ENCODE measurements at places on chromosomes 6 and 20. TPM values are rescaled to one million over a fixed set of nuclear protein-coding genes. Genes with fewer than 3 reads are reported as not detected.
A peak's percentile ranks its signal among the peaks of the same experiment; 100 is the strongest.

DNA sequence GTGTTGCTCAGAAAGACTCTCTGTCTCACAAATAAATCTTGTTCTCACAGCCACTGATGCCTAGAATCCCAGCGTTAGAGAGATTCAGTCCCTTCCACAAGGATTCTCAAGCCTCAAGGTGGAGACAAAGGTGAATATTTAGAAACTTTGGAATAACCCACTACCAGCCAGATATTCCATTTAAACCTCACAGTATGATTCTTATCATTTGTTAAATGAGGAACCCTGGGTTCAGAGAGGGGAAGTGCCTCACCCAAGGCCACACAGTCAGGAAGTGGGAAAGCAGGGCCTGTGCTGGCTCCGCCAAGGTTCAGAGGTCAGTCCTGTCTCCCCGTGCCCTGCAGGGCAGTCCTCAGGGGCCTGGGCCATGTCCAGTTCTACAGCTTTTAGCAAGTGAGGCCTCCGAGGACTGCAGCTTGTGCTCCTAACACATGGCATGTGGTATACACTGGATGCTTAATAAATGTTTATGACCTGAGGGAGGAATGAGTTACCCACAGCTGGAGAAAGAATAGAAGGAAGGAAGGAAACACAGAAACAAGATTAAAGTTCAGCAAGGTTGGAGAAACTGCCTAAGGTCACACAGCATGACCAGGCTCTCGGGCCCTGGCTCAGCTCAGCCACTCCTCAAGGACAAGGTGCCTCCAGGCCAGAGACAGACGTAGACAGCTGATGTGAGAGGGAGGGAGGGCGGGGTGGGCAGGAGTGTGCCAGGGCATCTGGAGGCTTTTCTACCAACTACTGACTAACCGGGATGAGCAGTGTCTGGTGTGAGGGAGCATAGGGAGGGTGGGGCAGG, 3.9 kb upstream of the TGM2 start:
- DNase-seq: peak; percentile 40

DNA sequence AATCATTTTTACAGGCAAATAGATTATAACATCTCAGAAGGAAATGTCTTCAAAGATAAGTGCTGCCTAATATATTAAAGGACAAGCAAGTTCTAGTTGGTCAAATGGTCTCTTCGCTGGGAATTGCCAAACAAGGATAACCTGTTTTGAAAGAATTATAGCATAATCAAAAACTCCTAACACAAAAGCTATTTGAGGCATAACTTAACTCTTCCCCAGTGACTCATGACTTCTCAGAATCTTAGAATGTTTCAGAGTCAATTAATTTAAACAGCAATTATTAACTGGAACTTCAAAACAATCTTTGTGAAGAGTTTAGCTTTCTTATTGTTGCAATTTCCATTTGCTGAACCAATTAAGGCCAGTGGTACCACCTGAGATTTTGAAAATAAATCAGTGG, 126.6 kb downstream of the MTFR2 start:
- DNase-seq: no peak

- no peak for DNase-seq
Observed at GRCh38 chr20:19648024-19648423, 110.0 kb upstream of the RIN2 start.

DNA sequence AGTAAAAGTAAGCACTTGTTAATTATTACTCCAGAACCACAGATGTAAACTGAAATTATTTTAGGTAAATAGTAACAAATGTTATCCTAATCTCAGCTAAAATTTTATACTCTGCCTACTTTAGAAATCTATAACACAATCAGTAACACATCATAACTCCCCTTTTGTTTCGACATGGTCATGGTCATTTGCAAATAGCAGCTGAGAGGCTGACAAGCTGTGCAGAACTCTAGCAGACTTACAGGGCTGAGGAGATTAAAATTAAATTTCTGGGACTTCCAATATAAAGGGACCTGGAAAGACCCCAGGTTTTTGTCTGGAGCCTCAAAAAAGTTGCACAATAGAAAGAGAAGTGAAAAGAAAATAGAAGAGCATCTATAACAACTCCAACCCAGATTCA, 88.8 kb downstream of the PRL start:
- no peak for DNase-seq

DNA sequence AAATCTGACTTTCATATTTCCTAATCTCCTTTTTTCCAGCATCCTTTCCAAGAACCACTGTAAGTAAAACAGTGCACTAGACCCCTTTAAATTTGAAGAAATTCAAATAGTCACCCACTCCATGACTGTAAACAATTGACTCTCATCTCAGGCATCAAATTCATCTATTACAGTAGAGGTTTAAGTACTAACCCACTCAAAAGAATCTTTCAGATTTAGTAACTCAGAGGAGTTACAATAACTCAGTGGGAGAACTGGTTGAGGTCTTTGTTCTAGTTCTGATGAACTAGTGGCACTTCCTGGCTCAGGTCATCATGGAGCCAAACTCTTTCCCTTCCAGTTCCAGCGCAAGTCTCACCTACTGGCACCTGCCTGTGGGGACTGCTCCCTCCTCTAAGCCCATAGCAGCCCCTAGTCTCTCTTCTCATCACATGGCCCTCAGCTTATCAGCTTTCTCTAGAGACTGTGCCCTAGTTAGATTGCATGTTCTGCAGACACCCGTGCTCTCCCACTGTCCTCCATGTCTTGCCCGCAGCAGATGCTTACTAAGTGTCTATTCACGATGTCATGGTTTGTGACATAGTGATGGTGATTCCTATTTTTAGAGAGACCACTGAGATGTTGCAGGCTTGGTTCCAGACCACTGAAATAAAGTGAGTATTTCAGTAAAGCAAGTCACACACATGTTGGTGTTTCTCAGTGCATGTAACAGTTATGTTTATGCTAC, 196.2 kb downstream of the TBC1D7 start:
- DNase-seq: no peak

DNA sequence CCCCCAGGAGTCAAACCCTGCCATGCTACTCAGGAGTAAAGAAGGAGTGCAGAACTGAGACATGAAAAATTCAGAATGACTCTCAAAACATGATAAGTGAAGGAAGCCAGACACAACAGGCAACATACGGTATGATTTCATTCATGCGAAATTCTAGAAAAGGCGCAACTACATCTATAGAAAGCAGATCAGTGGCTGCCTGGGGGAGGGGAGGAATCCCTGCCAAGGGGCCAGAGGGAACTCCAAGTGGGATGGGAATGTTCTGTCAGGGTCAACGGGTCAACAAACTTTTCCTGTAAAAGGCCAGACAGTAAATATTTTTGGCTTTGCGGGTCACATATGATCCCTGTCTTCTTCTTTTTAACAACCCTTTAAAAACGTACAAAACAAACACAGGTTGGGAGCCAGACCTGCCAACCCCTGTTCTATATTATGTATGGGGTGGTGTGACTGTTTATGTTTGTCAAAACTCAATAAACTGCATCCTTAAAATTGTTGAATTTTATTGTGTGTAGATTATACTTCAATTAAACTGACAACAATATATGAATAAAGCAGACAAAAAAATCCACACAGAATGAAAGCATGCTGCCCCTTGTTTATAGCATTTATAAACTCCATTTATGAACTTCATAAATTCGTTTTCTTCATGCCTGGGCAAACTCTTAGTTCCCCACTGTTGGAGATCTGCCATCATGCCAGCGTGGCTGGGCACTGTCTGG, 56.6 kb upstream of the TRAF3IP2 start:
- DNase-seq: no peak

DNA sequence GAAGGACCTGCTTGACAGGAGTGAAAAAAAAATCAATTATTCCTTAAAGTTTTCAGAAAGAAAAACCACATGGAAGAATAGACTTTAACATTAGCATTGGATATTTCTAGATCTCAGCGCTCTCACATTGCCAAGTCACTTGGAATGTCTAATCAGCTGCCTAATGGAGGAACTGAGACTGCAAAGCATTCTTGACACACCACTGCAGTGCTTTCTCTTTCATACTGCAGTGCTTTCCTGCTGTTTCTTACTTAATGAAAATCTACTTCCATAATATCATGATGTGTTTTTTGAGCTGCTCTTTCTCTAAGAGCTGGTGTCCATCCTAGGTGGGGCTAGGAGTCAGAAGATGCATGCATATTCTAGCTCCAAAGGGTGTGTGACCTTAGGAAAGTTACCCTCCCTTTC, 20.4 kb upstream of the MCM3 start:
- DNase-seq: no peak

DNA sequence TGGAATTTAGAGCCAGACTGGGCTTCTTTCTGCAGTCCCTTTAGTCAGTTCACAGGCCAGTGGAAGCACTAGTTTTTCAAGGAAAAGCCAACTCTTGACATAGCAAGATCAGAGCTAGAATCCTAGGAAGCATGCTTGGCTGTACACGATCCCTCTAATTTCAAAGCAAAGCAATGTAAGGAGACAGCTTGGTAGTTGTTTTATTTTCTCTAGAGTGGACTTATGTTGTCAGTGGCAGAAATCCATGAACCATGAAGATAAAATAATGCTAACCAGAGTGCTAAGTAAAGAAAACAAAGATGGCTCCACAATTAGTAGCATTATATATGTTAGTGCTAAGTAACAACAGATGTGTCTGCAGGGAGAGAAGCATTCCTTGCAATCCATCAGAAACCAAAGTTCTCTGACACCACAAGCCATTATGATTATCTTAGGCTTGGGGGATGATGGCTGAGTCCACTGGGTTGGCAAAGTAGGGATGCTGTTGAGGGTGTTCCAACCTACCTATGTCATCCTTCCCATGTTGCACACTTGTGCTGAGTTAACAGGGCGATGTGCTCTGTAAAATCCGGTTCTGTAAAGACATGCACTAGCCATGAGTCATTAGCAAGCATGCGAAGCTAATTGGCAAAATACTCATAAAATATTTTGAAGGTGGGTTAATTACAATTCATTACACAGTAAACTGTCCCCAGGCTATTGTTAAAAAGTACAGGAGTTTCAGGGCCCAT, 115.2 kb downstream of the BMP2 start:
- DNase-seq: no peak

DNA sequence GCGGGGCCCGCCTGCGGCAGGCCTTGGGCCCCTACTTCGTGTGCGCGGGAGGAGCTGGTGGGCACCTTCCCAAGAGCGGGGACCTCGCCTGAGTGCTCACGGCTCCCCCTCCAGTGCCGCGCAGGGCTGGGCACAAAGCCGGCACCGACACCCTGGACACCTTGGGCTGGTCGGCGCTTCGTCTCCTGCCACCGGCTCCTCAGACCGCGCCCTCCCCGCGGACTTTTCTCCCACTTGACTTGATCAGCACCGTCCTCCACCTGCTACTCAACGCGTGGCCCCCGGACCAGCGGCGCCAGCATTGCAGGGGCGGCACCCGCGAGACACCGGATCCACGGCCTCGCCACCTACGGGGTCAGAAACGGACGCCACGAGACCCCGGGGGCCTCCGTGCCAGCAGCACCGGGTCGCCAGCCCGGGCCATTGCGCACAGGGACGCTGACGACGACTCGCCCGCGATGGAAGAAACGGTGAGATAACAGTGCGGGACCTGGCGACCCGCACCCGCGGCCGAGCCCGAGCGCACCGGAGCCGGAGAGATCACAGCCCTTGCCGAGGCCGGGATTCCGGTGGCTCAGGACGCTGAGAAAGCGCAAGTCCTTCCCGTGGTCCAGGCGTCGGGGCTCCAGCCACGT, 154.2 kb downstream of the DLL1 start:
- no peak for DNase-seq

- no peak for DNase-seq
Observed at GRCh38 chr20:50565871-50566270, 55.7 kb downstream of the PTPN1 start.

- DNase-seq: no peak
Observed at GRCh38 chr20:6066582-6066981, 12.7 kb upstream of the LRRN4 start.

- DNase-seq: no peak
Observed at GRCh38 chr6:16371401-16371800, 133.0 kb downstream of the GMPR start.

GRCh38 chr20:39117491-39117890, 155.3 kb downstream of the DHX35 start:
- DNase-seq: no peak

Gene TFAP2C
- 0.49 TPM for total RNA-seq

Gene JAG1
- 60.1 TPM for total RNA-seq

Gene TRIM10
- total RNA-seq: not detected

Gene ZC2HC1B
- not detected for total RNA-seq

Gene DNMT3B
- 2.9 TPM for total RNA-seq

Gene TCP1
- total RNA-seq: 85.1 TPM

Gene SAPCD1
- total RNA-seq: not detected

Gene SASH1
- 15.3 TPM for total RNA-seq

Gene SPO11
- total RNA-seq: not detected

Gene PTCHD4
- 0.23 TPM for total RNA-seq
